GM12892 (cell line): ENCODE measurements at places on chromosomes 3 and 15.

DNA sequence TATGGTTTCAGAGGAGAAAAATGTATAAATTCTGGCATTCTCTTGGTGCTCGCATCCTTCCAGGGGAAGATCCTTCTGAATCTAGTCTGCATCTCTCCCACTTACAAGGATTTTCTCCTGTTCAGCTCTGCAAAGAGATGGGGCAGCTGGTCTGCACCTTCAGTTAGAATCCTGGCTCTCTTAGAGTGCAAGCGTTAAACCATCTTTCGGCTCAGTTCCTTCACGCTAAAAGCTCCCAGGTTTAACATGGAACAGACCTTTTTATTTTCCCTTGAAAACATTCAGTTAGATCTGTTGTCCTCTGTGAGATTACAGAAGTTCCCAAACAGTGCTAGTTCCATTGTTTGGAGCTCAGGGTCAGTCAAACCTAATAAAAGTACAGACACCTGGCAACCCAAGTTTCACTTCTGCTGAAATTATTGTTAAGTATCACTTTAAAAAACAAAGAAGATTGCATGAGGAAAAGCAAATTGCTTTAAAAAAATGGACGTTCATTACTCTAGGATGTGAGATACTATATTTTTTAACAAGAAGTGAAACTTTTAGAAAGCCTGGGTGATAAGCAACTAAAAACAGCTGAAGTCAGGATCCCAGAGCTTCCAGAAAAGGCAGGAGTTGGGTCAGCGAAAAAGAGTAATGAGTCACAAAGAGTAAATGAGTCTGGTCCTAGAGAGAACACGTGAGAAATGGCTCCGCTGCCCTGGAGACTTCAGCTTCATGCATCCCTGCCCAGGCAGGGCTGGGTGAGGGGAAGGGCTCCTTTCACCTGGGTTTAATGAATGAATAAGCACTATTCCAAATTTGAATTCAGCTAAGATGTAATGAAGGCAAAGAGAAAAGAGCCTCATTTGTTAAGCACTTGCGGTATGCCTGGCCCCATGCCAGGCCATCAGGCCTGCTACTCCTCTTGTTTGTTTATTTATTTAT is 63.3 kb downstream of the ABTB1 start:
- peak; percentile 53 for DNase-seq

- DNase-seq, result no peak
Measured at GRCh38 chr3:137165117-137165806, 207.5 kb downstream of the IL20RB start.

DNA sequence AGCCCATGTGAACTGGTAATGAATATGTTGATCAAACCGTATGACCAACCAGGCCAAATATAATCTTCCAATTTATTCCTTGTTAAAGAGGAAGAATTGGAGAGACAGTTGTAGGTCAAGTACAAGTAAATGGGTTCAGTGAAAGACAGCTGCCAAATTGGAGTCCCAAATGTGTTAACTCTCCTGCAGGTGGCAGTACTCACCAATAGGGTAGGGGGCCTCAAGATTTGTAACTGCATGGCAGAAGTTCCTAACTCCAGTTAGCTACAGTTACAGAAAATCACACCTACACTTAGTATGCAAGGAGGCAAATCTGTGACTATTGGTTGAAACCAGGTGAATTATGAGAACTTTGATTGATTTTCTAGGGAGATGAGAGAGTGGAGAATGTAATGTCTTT is 278.0 kb downstream of the ZBBX start:
- no peak for DNase-seq

- no peak for DNase-seq
Measured at GRCh38 chr15:58517682-58518525, 86.1 kb downstream of the LIPC start.

GRCh38 chr3:42262525-42262924 is 3.5 kb downstream of the CCK start:
- no peak for DNase-seq

- no peak for DNase-seq
Measured at GRCh38 chr3:195580744-195581443, 2.8 kb downstream of the APOD start.

DNA sequence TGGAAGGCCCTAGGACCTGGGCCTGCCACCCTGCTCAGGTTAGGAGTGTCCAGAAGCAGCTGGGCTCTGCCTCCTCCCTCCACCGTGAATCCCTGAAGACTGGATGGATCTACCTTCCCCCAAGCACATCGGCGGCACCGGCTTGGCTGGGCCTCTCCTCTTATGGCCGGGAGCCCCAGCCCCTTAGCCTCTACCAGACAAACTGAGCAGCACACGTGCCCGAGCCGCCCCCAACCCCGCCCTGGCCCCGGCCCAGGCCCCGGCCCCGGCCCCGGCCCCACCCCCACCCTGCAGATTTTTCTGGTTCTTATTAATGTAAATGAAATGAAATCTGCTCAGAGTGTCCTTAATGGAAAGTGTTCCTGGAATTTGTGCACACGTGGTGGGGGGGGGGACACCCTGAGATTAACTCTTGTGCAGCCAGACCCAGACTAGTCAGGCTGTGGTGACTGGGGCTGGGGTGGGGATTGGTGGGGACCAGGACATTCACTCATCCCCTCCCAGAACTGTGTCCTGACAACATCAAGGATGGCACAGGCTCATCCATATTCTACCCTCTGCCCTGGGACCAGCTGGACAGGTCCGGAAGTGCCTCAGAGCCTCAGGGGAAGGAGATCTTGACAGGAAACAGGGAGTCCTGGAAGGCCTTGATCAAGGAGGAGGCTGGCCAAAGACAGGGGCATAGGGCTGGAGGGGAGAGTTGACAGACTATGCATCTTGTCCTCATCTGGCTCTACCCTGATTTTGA is 30.9 kb upstream of the SEMA3F start:
- DNase-seq, result no peak

GRCh38 chr15:65346856-65347598 is 30.8 kb downstream of the IGDCC3 start:
- DNase-seq, result no peak

- DNase-seq, result no peak
Measured at GRCh38 chr15:36878684-36879262, 221.6 kb downstream of the MEIS2 start.

GRCh38 chr3:188151438-188151837 is 2.5 kb upstream of the LPP start:
- DNase-seq, result no peak

GRCh38 chr3:174775603-174776002 is 83.5 kb upstream of the NAALADL2 start:
- no peak for DNase-seq

DNA sequence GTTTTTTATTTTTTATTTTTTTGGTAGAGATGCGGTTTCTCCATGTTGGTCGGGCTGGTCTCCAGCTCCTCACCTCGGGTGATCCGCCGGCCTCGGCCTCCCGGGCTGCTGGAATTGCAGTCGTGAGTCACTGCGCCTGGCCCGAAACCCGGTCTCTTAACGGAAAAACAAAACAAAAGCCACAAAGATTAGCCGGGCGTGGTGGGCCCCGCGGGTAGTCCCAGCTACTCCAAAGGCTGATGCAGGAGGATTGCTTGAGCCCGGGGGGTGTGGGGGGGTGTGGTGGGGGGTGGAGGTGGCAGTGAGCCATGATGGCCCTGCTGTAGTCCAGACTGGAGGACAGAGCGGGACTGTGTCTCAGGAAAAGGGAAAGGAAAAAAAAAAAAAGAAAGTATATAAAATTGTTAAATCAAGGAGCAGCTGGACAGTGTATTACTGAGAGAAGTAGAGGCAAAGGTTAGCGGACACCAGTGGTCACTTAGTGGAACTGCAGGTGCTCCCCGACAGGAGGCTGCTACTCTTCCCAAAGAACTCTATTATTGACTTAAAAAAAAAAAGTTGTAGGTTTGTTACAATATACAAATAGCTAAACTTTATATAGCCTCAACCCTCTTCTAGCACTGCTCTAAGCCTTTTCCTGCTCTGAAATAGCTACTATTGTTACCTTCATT is 30.3 kb upstream of the TUBGCP5 start:
- DNase-seq, result no peak

DNA sequence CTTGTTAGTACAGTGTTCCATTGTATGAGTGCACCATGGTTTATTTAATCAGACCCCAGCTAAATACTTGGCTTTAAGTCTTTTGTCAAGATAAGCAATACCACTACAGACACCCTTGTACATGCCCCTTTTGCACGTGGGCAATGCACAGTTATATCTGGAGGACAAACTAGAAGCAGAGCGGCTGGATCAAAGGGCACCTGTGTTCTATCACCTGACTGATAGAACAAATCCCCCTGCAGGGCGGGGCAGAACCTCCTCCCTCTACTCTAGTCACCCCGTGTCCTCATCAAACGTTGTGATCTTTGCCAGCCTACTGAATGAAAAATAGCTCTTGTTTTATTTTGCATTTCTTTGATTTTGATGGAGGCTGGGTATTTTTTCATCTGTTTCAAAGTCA is 314.9 kb downstream of the TLE3 start:
- no peak for DNase-seq

DNA sequence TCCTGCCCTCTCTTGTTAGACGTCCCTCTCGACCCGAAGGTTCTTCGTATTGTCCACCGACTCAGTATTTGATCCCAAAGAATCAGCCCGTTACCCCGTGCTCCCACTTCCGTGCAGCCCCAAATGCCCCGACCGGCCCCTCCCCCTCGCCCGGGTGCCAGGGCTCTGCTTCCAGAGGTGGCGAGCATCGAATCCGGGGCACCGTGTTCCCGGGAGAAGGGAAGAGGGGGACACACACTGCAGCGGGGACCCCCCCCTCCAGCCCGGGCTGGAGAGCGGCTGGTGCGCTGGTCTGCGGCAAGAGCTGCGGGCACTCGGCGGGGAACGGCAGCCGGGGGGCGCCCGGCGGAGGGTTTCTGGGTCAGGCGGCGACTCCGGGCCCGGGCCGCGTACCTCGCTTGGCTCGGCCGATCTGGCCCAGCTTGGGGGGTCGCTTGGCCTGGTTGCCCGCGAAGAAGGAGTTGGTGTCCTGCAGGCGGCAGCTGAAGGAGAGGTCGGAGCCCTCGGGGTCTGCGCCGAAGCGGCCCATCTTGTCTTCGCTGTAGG is 556 bp downstream of the CAMK2N2 start:
- no peak for DNase-seq

- no peak for DNase-seq
Measured at GRCh38 chr15:87619161-87619960, 637.2 kb downstream of the NTRK3 start.

- no peak for DNase-seq
Measured at GRCh38 chr3:179288845-179289244, 34.0 kb upstream of the ZNF639 start.

DNA sequence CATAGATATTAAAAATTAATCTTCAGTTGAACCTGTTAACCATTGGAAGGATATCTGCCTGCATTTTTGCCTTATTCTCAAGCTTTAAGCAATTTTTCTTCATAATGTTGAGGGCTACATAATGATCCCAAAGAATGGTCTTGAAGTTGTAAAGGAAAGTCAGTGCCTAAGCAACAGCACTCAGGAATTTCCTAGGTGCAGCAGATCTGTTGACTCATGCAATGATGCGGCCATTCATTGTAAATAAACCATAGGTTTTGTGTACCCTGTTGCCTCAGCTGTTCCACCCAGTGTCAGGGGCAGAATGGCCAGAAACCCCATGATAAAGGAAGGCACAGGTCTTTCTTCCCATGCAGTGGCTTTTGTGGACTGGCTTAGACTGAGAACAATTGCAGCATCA is 78.4 kb upstream of the TRIM42 start:
- no peak for DNase-seq

DNA sequence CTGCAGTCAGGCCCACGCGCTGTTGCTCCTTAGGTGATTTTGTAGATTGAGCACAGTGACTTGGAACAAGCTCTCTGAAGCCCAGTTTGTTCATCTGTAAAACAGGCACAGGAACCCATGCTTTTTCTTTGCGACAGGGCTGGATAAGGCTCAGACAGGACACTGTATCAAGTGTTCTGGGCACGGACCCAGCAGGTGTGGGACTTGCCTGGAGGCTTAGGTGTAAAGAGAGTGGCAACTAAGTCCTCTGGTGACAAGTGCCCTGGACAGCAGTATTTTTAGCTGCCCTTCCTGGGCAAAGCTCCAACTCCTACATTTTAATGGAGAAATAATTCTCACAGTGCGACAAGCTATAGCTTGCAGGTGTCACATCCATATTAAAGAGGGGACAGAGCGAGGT is 32.2 kb downstream of the CD276 start:
- no peak for DNase-seq

DNA sequence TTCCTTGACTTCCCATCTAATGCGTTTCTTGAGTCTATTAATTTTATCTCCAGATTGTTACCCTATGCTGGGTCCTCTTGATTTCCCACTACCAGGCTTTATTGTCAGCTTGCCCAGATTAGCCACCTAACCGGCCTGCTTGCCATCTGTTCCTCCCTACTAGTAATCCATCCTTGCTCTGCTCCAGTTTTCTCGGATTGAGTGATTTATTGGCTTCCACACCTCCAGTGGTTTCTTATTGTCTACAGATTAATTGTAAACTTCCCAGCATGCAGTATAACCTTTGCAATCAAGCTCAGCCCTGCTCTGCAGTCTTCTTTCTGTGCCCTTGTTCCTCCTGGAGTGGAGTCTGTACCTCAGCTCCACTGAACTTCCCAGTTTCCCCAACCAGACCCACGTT is 63.4 kb downstream of the ARHGEF26 start:
- no peak for DNase-seq

DNA sequence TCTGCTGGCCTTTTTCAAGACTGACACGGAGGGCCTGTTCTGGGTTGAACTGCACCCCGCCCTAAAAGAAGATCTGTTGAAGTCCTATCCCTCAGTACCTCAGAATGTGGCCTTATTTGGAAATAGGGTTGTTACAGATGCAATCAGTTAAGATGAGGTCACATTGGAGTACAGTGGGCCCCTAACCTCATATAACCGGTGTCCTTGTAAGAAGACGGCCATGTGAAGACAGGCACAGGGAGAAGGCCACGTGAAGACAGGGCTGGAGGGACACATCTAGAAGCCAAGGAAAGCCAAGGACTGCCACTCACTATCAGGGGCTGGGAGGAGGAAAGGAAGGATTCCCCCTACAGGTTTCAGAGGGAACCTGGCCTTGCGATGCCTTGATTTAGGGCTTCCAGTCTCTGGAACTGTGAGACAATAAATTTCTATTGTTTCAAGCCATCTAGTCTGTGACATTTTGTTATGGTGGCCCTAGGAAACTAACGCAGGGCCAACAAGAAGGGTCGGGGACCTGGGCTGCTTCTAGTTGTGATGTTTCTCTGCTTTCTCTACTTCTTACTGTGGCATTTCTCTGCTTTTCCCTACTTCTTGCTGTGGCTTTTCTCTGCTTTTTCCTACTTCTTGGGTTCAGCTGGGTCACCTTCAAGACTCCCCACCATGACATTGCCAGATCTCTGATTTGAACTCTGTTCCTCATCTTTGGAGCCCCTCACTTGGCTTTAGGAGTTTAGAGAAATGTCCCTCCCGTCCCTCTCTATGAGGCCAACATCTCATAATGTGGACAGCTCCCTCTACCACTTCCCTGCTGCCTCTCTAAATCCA is 4.8 kb upstream of the CCDC174 start:
- no peak for DNase-seq

DNA sequence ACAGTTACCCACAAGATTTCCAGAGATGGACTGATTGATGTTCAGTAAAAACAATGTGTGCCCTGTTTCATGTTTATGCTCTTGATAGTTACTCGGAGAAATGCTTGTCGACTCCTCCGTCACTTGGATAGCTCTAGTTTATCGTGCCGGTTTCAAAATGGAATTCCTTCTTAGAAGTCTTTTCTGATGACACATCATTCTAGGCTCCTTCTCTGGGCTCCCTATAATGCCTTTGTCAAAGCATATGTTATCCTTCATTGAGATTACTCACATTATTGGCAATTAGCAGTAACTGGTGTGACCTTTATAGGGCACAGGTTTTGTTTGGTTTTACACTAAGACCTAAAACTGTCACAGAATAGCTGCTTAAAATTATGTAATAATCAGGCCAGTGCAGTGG is 201.8 kb downstream of the CNTN6 start:
- no peak for DNase-seq

- no peak for DNase-seq
Measured at GRCh38 chr3:162171970-162172369, 675.4 kb downstream of the OTOL1 start.
